ENCODE measurements at places on chromosomes 6 and 20. TPM values are rescaled to one million over a fixed set of nuclear protein-coding genes. Genes with fewer than 3 reads are reported as not detected.

ANGPT4 gene
- total RNA-seq, result 0.99 TPM

MAFB gene
- total RNA-seq, result 17.3 TPM

LRRC1 gene
- 46.9 TPM for total RNA-seq

AIF1 gene
- total RNA-seq, result 6.7 TPM

BANF2 gene
- total RNA-seq, result not detected

LPA gene
- 2.5 TPM for total RNA-seq

C20orf202 gene
- total RNA-seq, result 1.2 TPM

GABRR1 gene
- total RNA-seq, result not detected

LY6G5B gene
- total RNA-seq, result 20.6 TPM

FAM217A gene
- total RNA-seq, result not detected

DNA sequence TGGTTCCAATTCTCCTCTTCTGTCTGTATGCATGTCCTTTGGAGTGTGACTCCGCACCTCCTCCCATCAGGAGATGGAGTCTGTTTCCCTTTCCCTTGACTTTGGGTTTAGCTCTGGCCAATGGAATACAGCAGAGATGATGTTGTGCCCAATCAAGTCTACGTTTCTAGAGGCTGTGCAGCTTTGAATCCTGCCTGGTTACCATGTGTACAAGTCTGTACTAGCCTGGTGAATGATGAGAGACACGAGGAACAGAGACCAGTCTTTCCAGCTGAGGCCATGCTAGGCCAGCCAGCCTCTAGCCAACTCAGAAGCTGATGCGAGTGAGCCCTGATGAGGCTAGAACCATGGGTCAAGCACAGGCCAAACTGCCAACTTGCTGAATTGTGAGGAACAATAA lies 83.2 kb downstream of the LAMP5 start:
- DNase-seq, result no peak

DNA sequence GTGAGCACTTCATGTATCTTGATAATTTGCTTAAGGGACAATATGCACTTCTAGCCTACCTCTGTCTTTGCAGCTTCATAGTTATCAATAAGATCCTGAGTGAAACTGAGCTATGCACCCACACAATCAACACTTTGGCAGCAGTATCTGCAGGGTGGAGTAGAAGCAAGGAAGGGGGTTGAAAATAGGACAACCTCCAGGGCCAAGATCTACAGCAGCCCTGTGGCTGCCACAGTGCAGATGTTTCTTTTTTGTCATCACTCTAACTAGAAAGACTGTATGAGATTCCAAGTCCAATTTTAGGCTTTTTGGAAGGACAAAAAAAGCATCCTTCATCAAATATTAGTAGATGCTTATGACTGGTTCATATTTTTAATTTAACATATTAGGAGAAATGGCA lies 336.1 kb upstream of the CITED2 start:
- no peak for DNase-seq

GRCh38 chr6:31730631-31731086 lies 1.6 kb upstream of the DDAH2 start:
- no peak for DNase-seq

- DNase-seq, result no peak
Measured at GRCh38 chr6:18961566-18961965, 574.4 kb downstream of the RNF144B start.

DNA sequence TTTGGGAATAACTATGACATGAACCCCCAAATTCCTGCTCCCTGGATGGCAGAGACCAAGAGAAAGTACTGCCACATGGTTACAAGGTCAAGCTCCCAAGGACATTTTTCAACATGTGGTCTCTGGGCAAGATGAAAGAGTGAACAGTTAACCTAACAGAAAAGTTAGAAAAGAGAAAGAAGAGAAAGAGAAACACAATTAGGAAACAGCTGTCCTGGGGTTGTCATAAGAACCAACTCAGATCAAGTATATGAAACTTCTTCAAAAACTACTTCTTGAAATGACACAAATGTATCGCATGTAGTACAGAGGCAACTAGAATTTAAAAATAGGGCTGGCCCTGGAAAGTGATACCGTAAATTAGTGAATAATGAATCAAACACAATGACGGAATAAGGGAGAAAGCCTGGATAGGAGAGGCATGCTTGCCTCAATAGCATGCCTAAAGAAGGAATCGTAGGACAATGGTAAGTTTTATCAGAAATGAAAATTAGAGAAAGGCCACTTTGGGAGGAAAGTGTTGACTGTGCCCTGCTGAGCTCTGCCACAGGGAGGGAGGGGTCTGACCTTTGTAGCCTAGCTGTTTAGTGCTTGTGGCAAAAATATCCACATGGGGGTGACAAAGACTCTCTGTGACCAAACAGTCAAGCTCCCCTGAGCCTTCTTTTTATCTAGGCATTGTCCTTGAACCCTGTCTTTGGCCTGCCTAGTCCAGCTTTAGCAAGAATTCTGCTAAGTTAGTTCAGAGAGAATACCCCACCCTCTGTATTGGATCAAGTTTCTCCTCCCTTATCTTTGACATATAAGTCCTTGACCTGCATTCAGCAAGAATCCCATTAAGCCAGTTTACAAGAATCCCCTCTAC lies 4.3 kb upstream of the DCBLD1 start:
- no peak for DNase-seq

DNA sequence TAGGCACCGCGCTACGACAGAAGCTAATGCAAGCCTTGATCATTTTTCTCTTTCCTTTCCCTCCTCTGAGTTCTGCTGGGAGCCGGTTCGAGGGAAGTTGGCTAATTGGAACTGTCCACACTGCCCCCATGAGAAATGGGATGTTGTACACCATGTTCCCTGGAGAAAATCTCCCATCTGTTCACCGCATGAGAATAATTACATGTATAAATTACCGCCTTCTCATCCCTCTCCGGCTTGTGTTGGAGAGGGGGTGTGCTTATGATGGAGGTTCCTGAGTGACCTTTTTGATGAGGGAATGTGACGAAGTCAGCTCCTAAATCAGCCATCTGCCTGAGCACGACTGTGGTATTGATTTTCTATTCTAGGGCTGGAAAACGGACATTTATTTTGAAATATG lies 320.2 kb upstream of the SULF2 start:
- DNase-seq, result no peak

DNA sequence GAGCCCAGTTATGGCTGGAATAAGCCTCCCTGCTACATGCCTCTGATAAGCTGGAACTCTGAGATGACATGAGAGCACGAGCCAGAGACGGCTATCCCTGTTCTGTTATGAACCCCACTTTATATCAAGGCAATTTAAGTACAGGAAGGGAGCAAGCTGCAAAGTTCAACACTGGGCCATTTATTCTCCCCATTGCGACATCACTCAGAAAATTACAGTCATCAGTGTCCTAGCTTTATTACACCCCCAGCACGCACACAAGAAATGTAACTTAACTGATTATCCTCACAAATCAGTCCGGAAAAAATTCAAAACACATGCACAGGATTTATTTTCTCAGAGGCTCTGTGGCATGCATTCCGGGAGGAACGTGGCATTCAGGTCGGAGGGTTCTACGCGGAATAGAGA lies 125.3 kb upstream of the SLC2A12 start:
- DNase-seq, result no peak

DNA sequence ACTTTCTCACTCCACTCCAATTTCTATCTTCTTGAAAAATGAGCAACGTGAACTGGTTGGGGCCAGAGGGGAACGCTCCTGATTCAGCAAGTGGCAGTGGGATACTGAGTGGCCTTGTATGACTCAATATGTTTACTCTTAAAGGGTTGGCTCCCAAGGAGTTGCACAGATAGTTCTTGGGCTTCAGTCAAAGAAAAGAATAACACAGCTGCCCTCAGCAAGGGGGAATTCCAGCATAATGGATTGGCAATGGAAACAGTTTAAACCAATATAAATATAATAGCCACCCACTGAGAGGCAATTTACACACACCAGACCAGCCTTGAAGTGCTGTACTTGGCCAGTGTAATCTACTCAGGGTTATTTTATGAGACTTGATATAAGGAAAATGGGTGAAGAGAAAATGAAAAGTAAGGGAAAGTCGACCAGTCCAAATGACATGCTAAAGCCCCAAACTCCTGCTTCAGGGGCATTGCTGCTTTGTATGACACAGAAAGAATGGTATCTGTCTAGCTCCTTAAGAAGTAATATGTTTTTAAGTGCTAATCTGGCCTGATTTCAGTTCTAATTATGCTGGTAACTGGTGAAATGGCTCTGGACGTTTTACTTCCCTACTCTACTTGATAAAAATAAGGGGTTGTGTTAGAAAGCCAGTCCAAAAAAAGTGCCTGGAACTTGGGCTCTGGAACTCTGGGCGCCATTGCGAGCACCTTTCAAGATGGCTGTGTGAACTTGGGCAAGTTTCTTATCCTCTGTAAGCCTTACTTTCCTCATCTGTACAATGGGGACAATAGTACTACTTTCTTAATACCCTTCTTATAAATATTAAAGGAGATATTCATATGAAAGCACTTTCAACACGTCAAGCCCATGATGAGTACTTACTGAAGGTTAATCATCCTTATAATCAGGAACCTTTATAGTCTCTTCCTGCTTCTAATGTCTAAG lies 712.9 kb upstream of the MAP3K7 start:
- no peak for DNase-seq

- DNase-seq, result no peak
Measured at GRCh38 chr20:61562897-61563504, 310.9 kb downstream of the CDH4 start.

- DNase-seq, result no peak
Measured at GRCh38 chr6:118186672-118187567, 279.9 kb downstream of the SLC35F1 start.

DNA sequence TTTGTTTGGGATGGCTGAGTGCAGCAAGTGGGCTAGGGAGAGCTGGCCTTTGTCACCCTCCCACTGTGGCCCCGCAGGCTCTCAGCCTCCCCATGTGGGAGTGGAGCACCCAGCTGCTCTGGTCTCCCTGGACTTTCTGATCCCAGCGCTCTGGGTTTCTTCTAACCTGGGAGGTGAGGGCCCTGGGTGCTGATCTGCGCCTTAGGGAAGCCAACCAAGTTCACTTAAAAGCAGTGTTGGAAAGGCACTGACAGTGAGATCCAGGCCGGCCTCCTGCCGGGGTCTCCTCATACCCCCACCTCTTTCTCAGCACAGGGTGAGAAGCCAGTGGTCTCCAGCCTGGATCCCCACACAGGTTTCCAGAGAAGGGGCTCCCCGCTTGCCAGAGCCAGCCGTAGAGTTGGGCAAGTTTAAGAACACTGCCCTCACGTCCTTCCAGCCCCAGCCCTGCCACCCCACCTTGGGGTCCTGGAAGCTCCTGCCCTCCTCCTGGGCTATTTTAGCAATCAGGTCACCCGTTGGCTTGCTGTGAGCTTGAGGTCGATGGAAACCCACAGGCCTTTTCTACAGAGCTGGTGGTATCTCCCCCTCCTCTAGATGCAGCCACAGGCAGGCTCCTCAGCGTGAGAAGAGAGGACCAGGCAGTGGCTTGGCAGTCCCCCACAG lies 9.6 kb downstream of the C20orf203 start:
- DNase-seq, result no peak

DNA sequence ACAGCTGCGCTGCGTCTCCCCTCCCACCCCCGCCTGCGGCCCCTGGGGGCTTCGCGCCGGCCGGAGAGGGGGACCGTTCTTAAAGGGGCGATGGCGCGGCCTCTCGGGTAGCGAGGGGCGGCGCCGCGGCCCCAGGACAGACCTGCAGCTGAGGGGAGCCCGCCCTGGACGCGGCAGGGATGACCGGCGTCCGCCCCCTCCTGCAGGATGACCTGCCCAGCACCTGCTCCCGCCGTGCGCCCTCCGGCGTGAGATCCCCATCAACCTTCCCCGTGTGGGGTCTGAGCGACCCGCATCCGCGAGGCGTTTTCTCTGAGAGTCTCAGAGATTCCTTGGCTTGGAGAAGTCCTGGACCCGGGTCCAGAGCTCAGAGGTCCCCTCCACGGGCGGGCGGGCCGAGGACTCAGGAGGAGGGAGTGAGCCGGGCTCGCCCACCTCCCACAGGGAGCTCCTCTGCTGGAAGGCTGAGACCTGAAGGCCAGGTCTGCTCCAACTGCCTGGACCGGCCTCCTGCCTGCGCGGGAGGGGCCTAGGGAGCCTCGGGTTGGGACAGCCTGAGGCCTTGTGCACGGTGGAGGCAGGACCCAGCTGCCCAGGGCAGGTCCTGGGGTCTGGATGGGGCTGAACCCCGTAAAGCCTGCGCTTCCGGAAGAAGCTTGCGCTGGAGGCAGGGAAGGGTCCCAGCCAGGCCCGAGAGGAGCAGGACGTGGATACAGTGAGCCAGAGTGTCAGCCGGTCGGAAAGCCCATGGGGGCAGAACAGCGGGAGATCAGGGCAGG lies 532 bp upstream of the NKAIN4 start:
- DNase-seq, result no peak

DNA sequence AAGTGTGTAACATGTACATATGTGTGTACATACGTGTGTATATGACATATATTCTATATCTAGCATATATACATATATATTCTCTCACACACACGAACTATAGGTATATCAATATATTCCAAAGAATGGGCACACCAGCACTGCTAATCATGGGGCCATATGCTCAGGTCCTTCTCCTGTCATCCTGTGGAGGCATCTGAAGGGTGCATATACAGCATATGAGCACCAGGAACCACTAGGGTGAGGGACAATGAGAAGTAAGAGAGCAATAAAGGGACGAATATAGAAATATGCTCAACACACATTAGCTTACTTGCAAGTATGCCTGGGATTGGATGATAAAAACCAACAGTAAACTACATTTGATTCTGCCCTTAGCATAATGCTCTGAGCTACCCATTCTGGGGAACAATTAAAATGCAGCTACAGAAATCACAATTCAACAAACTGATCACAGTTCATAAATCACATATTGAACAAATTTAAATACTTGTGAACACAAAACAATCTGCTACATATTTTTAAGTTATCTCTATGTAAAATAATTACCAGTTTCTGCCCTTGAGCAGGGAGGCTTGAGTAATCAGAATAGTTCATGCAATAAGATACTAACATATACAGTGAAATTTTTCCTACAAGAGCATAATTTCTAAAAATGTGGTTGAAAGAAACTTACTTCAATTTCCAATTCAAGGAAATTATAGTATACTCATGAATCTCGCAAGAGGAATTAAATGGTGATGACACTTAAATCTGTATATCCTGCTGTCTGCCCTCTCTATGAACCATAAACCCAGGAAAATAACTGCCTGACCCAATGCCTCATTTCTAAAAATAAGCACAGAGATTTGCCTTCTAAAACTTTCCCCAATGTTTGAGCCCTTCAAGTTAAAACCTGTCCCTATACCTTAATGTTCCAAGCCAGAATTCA lies 272.2 kb upstream of the THEMIS start:
- no peak for DNase-seq

- no peak for DNase-seq
Measured at GRCh38 chr6:27143474-27144026, 104.0 kb upstream of the PRSS16 start.

GRCh38 chr20:58930496-58930895 lies 50.6 kb upstream of the NELFCD start:
- no peak for DNase-seq

- DNase-seq, result no peak
Measured at GRCh38 chr6:26507658-26508057, 7.6 kb downstream of the BTN1A1 start.

- DNase-seq, result no peak
Measured at GRCh38 chr6:12804952-12805645, 88.5 kb downstream of the PHACTR1 start.

DNA sequence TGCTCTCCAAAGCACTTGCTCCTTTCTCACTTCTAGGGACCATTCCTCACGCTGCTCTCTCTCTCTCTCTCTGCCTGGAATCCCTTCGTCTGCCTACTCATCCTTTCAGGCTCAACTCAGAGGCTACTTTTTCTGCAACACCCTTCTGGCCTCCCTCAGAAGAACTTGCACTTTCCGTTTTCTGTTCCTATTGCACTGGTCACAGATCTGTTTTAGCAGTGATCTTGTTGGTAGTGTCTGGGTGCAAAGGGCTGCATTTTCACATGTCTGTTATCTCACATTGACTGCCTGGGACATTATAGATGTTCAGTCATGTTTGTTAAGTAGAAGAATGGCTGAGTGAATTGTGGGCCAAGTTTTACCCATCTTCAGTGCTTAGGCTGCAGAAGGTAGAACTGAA lies 63.5 kb downstream of the RIN2 start:
- DNase-seq, result no peak

Measured in ureter (tissue), 1 donor.